ENCODE measurements at places on chromosomes 6 and 20.

GRCh38 chr20:2217857-2218539 lies 77.8 kb upstream of the TGM3 start:
- DNase-seq = no peak

DNA sequence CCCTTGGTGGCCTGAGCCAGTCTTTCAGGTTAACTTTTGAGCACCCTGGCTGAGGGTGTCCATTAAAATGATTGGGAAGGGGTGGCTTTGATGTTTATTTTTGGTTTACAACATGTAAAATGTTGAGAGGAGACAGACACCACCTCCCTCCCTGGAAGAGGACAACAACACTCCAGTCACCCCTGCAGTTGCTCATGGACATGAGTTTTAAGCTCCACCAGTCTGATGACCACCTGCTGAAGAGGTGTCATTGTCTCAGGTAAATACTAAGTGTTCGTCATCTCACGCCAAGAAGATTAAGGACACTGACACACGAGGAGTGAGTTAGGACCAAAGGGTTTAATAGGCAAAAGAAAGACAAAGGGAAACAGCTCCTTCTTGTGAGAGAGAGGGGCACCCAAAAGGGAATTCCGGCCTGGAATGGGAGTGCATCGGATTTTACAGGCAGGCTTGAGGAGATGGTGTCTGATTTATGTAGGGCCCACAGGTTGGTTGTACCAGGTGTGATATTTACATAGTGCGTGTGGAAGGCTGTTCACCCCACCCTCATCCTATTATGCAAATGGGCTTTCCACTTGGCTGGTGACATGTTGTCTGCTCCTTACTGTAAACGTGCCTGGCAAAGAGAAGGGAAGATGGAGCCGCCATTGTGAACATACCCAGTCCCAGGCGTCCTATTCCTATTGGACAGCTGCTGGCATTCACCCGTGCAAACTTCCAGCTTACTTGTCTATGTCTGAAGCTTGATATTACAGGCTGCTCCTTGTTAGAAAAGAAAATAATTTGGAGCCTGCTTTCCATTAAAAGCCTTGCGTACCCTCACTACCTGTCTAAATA lies 6.6 kb downstream of the HLA-B start:
- DNase-seq = no peak

DNA sequence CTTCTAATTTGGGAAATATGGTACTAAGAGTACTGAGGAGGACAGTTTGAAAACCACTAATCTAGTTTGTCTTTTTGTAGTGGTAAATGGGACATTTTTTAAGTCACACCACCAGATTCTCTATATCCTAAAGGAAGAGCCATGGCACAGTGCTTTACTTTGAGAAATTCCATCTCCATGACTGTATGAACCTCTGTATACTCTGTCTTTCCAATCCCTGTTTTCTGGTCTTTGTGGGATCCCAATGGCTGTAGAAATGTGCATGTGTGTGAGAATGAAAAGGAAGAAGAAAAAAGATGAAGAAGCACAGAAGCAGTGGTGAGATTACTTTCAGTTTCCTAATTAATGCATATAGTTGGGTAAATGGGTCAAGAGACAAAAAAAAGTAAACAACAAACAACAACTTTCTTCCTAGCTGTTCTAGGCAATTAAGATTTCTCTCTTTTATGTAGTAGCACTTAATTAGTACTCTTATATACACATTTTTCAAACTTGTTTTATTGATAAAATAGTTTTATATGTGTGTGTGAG lies 141.2 kb upstream of the HCRTR2 start:
- peak; percentile 71 for DNase-seq

DNA sequence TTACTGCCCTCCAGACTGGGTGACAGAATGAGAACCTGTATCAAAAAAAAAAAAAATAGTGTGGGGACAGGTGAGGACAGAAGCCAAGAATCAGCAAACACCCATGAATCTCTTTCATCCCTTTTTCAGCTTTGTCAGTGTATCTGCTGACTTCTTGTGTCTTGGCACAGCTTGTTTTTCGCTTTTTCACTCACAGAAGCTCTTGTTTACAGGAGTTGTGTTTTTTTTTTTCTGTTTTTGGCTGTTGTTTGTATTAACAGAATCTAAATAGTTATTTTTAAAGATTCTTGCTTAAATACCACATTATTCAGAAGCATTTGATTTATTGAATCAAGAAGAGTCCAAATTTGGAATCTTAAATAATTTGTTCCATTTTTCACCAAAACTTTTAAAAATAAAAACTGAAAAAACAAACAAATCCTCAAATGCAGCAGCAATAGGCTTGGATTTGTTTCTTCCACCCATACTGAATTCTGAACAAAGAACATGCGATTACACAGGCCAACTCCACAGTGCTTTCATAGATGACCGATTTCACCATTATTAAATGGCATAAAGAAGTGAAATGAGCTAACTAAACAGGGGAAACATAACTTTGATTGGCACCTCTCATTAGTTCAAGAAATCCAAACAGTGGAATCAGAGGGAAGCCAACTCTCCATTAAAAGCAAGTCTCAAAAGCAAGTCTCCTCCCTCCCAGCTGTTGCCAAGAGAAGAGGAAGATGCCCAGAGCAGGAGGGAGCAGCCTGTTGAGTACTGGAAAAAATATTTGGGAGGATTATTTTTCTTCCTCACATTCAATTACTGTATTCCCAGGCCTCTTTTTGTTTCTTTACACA lies 27.2 kb upstream of the GPR63 start:
- DNase-seq = no peak

GRCh38 chr6:161949531-161949930 lies 675.7 kb upstream of the AGPAT4 start:
- peak; percentile 35 for DNase-seq

GRCh38 chr6:3987053-3987452 lies 91.9 kb downstream of the FAM217A start:
- peak; percentile 21 for DNase-seq

DNA sequence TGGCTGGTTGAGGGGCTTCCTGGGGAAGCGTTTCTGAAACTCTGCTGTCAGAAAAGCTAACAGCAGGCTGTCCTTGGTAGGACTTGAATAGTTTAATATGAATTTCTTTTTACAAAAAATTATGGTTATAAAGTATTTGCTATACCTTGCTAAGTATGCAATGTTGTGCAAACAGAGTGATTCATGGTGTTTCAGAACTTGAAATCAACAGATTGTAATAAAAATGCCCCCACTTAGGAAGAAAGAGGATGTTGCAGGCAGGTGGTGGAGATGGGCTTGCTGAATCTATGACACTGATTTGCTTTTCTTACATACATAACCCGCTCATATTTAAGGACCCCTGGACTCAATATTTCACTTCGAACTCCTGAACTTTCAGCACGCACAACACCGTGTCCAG lies 211.6 kb downstream of the THBS2 start:
- no peak for DNase-seq

GRCh38 chr20:38878866-38879265 lies 47.4 kb upstream of the FAM83D start:
- DNase-seq = peak; percentile 22

DNA sequence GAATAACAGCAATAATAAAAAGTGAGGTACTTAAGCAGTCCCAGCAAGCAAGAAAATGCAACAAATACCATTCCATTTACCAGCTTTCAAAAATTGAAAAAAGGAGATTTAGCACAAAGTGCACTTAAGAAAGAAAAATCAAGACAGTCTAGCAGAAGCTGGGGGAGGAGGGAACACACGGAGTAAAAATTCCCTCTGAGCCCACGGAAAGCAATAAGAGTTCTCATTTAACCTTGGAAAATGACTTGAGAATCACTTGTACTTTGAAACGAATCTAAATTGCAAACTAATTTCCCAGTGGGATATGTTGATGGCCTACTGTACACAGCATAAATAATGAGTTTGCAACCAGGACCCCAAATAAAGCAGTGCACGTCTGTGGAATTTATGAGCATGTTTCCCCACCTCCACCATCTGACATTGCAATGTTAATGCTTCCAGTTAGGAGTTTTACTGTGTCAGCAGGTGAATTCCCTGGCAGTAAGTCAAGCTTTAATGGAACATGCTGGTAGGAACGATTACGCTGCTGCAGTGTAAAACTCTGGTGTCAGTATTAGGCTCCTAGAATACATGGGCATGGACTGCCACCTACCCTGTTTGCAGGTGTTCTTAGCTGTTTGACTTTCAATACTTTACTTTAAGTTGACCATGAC lies 386.8 kb downstream of the HDGFL1 start:
- no peak for DNase-seq

DNA sequence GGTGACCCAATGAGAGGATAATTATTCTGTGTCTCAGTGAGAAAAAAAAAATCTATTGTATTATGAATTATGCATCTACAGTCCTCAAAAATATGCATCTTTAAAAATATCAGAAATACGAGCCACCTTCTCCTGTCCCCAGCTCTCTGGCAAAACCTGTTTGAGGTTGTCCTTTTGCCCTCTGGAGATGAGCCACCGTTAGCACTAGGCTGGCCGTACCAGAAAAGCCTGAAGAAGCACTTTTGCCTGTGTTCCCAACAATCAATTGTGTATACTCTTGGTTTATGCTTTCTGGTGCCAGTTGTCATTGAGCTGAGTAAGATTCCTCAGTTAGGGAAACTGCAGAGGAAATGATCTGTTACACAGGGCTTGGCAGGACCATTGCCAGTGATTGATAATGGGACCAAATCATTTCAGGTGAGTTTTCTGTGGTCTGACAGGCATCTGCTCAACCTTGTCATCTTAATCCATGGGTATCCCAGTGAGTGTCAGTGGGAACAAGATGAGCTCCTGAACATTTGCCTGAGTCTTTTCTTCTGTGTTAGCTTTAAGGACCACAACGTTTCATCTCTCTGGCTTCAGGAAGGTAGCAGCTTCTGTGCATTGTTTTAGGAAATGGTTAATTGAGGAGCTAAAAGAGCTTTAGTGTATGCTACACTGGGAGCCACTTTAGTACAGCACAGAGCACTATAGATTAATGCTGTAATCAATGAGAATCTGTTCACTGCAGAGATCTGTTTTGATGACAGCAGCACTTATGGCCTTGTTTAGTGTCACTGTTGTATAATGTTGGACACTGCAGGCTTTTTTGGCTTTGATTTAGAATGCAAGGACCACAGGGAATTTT lies 330.1 kb downstream of the RIMS1 start:
- DNase-seq = no peak

- DNase-seq = no peak
These were observed 39.1 kb downstream of the PGM3 start for GRCh38 chr6:83153883-83154521.

DNA sequence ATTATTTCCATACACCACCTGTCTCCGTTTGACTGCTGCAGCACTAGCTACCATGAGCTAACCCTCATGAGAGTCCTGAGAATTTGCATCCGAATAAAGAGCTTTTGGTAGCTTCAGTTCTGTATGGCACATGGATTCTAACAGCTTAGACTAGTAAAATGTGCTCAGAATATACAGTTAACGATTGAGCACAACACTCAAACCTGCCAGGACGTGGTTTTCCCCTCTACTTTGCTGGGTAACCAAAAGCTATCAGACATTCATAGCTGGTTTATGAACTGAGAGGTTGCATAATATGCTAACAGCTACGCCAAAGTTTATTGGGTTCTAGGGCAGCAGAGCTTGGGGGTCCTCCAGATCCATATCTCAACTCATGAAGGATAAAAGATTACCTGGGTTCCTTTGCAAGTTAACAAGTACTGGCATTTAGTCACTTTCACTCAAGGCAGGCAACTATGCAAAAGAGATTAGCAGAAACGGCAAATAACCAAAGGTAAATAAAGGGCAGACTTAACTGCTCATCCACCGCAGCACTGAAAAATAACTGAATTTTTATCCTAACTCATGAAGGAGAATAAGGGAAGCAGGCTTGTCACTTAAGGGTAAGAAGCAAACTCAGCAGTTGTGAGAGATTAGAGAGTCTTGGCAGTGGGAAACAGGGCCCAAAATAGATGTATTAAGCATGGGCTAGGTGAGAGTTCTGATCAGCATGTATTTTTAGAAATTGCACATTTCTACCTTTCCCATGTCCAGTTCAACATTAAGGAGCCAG lies 29.4 kb downstream of the NUDT3 start:
- no peak for DNase-seq

DNA sequence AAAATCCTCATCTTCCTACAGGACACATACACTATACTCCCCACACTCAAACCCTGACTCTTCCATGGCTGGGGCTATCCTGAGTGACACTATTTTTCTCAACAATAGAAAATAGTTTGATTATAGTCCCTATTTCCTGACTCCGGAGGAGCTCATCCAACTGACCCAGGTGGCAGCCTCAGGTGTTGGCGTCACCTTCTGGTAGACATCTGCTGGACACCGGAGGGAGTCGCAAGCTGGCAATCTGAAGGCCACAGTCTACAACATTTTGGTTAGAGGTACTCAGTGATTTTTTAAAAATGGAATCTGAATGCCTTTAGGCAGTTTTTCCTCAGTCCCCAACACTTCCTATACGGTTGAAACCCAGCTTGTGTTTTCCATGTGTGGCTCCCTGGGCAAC lies 32.2 kb upstream of the OCSTAMP start:
- DNase-seq = no peak

All from fibroblast of skin of right quadriceps (primary cell).